Stimulated activated CD4-positive, alpha-beta T cell treated with anti-CD3 and anti-CD28 coated beads, Interleukin-1b, Interleukin-23, amount 100 ng/mL, for 1 hour (primary cell): ENCODE measurements at places on chromosomes 6 and 20.
A peak's percentile ranks its signal among the peaks of the same experiment; 100 is the strongest.

DNA sequence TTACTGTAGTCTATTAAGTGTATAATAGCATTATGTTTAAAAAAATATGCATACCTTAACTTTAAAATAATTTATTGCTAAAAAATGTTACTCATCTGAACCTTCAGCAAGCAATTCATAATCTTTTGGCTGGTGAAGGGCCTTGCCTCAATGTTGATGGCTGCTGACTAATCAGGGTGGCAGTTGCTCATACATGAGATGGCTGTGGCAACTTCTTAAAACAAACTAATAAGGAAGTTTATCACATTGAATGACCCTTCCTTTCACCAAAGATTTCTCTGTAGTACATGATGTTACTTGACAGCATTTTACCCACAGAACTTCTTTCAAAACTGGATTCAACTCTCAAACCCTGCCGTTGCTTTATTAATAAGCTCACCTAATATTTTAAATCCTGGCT is 84.0 kb downstream of the TASP1 start:
- no peak for DNase-seq

- no peak for DNase-seq
Observed at GRCh38 chr6:43966853-43967718, 160.2 kb downstream of the MRPL14 start.

DNA sequence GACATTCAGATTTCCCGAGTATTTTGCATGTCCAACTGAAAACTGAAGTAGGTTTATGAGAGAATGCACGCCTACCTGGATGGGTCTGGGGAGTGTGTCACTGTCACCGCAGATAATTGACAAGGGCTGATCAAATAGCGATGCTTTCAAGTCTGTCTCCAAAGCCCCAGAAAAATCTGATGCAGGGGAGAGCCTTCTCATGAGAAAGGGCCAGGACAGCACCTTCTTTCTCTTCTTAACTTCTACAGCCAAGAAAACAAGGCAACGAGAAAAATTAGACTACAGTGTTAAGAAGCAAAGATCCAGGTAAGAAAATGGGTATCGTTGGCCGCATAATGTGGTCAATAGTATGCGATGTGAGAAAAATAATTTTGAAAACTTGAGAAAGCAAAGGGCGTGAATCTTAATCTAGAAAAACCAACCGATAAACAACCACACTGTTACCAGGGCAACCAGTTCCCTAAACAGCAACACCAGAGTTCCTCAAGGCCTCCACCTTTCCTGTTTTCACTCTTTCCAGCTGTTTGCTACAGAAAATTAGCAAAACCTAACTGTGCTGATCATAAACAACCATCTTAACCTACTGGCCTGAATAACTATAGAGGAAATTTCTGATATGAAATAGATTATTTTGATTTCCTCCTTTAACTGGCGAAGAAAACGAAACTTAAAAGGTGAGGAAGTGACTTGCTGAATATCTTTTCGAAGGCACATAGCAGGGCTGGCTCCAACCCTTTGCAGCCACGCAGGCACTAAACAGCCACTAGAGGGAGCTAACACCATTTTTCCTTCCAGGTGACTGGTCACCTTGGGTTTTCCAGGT is 2.6 kb downstream of the TAGAP start:
- no peak for DNase-seq

GRCh38 chr20:63956664-63957003 is 418 bp upstream of the UCKL1 start:
- no peak for DNase-seq

- DNase-seq, result no peak
Observed at GRCh38 chr6:132598473-132598872, 8.9 kb upstream of the TAAR5 start.

GRCh38 chr6:33613795-33614168 is 7.3 kb upstream of the ITPR3 start:
- no peak for DNase-seq

DNA sequence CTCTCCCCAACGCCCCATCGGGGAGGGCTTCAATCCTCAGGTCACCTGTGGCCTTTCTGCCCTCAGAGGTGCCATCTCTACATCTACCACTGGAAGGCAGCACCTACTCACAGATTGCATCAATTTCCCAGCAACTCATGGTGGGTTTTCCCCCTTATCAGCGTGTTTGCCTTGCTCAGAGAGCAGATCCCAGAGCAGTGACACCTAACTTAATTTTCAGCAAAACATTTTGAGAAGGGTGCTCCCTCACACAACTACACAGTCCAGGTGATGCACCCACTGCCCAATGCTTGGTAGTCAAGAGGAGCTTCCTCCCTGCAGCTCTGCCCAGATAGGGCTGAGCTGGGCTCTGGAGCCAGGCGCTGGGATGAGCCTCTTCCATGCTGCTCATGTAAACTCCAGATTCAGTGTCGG is 48.2 kb downstream of the PLG start:
- DNase-seq, result no peak

DNA sequence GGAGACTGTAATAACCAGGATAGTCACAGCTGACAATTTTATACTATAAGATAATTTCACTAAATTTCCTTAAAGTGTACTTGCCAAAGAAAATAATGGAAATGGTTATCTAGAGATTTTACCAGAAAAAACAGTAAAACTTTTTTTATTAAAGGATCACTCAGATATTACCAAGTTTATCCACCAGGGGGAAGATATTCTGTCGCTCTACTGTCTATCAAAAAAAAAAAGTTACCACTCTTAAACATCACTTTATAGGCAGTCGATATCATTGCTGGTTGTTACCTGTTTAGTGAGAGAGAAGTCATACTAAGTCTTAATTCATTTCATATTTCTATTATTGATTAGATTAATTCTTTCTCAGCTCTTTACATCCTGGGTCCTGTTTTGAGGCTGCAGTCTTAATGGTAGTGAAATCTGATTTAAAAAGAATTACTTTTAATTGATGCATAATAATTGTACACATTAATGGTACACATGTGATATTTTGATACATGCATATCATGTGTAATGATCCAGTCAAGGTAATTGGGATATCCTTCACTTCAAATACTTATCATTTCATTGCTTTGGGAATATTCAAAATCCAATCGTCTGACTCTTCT is 18.9 kb downstream of the L3MBTL3 start:
- DNase-seq, result no peak

DNA sequence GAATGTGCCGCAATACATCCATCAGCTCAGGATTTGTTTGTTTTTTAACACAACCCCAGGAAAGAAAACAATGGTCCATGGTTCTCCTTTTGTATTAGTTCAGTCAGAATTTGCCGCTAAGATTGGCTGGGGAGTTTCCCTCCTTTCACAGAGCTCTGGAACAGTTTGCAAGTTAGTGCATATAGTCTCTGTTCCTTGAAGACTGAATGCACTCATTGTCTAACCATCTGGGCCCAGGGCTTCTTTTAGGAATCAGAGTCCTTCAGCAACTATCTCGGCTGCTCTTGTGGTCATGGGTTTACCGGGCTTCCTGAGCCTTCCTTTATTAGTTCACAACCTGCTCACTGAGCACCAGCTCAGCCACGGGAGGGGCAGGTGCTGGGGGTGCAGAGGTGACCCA is 121.3 kb downstream of the SLC23A2 start:
- DNase-seq, result no peak

- no peak for DNase-seq
Observed at GRCh38 chr6:157068691-157069324, 254.5 kb downstream of the TMEM242 start.

DNA sequence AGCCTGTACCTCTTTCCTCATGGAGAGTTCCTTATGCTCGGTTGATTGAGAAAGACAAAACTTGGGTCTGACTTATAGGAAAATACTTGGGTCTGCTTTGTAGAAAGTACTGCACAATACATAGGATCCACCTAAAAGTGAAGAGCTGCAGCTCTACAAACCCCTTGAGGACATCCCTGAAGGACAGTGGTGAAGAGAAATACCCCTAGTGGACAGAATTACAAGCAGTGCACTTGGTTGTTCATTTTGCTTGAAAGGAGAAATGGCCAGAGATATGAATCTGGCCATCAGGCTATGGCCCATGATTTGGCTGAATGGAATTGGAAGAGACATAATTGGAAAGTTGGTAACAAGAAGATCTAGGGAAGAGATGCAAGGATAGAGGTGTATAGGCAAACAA is 8.3 kb downstream of the CD24 start:
- no peak for DNase-seq

GRCh38 chr20:8389381-8390036 is 257.4 kb downstream of the PLCB1 start:
- DNase-seq, result no peak

DNA sequence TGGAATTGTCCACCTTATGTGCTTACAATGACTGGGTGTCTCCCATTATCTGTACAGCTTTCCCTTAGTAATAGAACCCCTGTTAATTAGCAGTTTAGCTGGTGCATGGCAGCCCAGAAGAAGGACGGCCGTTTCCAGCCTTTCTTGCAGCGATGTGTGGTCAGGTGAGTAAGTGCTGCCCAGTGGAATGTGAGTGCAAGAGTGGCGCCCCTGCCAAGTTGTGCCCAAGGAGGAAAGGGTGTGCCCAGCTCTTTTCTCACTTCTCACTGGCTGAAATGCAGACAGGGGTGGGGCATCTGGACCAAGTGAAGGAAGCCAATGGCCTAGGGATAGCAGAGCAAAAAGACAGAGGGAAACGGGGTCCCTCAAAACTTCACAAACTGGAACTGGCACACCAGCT is 296.8 kb downstream of the PREX1 start:
- DNase-seq, result no peak

- DNase-seq, result no peak
Observed at GRCh38 chr6:40721271-40721952, 134.2 kb upstream of the LRFN2 start.

- DNase-seq, result peak; percentile 22
Observed at GRCh38 chr20:53643031-53643832, 49.6 kb upstream of the ZNF217 start.

GRCh38 chr20:58603721-58604120 is 47.4 kb upstream of the STX16 start:
- no peak for DNase-seq

DNA sequence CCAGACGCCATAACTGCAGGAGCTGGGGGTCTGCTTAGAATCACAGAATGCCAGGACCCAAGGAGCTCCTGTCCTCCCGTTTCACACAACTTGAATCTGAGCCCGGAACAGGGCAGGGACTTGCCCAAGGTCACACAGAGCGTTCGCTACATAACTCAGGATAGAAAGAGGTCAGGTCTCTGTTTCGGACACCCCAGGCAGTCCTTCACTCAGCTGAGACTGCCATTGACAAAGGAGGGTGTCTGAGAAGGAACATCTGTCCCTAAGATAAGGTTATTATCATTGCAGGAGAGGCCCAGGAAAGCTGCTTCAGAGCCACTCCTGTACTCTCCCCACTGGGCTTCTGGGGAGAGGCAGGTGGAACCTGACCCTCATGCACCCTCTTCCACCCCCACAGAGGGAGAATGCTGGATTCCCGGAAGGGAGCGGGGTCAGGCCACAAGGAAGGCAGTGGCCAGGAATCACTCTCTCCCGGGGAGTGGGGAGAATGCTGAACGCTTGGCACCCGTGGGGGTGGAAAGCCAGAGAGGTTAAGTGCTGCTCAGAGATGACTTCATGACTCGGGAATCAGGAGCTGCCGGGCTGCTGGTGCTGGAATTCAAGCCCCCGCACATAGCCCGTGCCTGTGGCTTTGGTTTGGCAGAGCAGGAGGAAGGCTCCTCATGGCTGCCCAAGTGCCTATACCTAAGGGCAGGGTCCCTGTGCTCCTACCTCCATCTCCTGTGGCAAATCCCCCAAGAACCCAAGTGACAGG is 10.7 kb downstream of the SDC4 start:
- no peak for DNase-seq

DNA sequence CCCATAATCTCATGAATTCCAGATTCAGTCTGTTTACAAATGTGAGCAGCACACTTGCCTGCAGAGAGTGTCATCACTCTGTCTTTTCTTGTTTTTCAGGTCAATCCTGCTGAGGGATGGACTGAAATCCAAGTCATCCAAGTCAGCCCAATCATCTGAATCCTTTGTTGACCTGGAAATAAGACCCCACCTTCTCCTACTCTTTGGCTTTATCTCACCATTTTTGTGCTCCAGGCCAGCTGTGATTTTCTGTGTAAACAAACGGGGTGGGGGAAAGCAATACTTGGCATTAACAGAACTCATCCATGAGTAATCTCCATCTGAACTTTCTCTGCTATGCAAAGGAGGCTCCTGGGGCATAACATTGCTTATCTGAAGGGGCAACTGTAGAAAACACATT is 16.9 kb upstream of the GSTA4 start:
- DNase-seq, result no peak

GRCh38 chr6:36616893-36617521 is 22.8 kb downstream of the SRSF3 start:
- DNase-seq, result no peak

DNA sequence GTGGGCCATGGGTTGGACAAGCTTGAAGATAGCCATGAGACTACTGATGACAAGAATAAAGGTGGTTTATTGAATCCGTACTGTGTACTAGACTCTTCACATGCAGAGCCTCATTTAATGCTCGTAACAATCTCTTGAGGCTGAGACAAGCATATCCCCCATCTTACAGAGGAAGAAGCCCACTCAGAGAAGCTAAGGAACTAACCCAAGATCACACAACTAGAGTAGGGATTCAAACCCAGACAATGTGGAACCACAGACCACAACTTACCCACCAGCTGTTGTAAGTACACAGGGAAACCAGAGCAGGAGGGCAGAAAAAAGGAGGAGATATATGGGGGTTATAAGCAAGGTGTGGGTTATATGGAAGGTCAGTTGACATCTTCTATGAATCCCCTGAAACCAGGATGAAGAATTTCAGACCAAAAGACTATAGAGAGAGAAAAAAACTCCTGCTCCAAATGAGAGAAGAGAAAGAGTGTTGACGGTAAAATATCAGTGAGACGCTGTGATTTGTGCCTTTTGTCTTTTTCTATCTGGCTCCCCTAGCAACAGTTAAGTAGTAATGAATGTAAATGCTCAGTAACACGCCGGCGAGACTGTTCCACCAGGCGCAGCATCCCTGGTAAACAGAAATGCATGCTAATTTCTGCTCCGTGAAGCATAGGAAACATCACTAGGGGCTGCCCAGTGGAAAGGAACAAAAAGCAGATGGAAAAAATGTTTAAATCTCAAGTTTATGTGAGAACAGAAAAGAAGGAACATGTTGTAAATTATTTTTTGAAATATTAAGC is 80.1 kb upstream of the SLC22A16 start:
- no peak for DNase-seq

DNA sequence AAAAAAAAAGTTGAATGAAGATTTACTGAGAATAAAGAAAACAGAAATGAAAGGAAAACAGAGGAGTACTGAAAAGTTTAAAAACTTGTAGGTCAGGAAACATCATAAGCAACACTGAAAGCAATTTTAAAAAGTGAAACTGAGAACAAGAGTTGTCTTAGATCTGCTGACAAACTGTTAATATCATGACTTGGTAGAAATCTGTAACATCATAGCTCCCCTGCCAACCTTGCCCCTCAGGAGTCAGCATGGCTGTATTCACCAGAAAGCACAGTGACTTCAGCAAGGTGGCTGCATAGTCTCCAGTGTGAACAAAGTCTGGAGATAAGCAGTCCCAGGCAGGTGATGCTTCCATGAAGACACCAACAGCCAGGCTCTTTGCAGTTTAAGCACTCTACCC is 5.3 kb downstream of the NAA20 start:
- no peak for DNase-seq

GRCh38 chr6:166950443-166950821 is 5.9 kb downstream of the RNASET2 start:
- DNase-seq, result no peak

GRCh38 chr20:38947931-38948362 is 14.2 kb upstream of the DHX35 start:
- no peak for DNase-seq
